ENCODE measurements at places on chromosomes 12 and 14. TPM values are rescaled to one million over a fixed set of nuclear protein-coding genes. Genes with fewer than 3 reads are reported as not detected.
A peak's percentile ranks its signal among the peaks of the same experiment; 100 is the strongest.

DNA sequence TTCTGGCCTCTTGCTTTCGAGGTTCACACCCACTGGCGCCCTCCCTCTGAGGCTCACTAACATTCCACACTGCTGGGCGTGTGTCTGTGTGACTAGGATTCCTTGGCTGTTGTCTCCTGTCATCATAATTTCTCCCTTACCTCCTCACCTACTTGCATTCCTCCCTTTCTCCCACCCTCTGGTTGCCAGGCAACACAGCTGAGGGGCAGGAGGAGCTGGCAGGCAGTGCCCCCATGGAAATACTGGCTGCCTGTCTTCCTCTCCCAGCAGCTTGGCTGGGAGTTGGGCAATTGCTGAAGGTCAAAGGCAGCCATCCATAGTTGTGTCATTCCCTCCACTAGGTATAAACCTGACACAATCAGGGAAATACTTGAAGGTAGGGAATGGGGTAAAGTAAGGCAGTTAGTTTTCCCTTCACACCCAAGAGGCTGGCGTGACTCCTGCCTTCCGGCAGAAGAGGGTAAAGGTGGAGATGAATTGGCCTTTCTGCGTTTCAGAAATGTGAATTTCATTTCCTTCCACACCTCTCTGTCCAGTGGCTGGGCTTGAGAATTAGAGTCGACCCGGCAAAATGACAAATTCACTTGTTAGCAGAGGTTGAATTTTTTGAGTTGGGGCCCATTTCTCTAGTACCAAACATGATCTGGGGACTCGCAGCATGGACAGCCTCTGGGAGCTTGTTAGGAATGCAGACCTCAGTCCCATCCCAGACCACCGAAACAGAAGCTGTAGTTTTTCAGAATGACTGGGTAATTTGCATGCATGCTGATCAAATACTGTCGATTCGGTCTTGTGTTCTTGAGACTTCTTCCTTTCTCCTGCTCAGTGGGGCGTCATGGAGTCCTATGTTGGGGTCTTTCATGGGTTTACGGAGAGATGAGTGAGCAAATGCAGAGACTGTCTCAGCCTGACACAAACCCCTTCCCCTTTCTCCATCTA is 24.3 kb upstream of the EMP1 start:
- peak; percentile 71 for DNase-seq

DNA sequence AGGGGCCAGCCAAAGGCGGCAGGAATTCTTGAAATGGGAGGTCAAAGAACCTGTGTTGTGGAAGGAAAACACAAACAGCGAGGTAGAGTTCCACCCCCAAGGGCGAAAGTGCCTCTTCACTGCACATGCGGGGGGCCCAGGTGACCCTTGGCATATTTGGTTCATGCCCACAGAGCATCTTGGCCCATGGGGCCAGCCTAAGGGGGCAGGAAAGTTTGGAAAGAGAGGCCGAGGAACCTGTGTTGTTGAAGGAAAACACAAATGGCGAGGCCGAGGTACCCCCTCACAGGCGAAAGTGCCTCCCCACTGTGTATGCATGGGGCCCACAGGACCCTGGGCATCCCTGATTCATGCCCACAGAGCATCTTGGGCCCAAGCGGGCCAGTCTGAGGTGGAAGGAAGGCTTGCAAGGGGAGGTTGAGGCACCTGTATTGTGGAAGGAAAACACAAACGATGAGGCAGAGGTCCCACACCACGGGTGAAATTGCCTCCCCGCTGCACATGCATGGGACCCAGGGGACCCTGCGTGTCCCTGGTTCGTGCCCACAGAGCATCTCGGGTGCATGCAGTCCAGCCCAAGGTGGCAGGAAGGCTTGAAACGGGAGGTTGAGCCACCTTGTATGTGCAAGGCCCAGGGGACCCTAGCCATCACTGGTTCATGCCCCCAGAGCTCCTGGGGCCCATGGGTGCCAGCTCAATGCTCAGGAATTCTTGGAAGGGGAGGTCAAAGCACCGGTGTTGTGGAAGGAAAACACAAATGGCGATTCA is 384.1 kb downstream of the ALG10 start:
- peak; percentile 20 for DNase-seq

DNA sequence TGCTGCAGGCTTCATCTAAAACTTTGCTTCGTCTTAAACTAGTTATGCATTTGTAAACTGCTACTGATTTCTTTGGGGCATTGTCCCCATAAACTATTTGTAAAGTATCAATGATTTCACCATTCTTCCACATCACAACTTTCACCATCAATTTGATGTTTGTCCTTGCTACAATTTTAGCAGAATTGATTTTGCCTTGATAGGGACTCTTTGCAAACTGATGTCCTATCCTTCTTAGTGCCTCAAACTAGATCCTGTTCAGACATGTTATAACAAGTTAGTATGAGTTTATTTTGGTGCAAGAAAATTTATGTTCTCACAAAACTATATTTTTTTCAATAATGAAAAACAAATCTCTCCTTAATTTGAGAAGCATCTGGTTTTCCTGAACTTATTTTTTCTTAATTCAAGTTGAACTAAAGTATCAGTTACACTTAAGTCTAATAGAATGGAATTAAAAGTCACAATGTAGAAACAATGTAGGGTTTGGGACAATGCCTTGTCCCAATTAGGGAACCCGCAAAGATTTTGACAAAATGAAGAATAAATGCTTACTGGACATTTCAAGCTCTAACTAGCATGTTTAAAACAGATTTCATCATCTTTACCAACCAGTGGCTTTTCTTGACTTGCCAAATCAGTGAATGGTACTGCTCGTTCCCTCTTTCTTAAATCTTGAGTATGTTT is 10.1 kb upstream of the ARID4A start:
- DNase-seq, result no peak

DNA sequence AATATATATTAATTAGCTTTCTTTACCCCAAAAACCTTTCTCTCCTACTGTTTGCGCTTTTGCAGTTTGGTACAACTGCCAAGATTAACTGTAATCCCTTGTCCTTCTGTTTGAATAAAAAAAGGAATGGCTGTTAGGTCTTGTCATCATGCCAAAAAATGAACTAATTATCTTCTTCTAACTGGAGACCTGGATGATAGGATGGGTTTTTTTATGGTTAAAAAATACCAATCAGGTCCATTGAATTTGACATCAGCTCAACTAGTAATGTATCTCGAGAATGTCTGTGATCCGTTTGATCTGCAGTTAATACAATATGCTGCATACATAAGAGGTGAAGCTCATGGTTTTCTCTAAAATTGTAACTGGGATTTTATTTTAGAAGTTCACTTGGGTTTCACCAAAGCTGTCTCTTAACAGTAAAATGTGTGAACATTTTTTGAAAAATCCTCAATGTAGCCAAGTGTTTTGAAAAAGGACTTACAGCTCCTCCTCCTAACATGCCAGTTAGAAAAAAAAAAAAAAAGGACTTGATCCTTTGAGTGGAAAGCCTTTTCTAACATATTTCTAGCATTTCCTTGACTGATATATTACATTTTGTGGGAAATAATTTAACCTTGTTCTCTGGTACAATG is 96.8 kb downstream of the SRGAP1 start:
- no peak for DNase-seq

DNA sequence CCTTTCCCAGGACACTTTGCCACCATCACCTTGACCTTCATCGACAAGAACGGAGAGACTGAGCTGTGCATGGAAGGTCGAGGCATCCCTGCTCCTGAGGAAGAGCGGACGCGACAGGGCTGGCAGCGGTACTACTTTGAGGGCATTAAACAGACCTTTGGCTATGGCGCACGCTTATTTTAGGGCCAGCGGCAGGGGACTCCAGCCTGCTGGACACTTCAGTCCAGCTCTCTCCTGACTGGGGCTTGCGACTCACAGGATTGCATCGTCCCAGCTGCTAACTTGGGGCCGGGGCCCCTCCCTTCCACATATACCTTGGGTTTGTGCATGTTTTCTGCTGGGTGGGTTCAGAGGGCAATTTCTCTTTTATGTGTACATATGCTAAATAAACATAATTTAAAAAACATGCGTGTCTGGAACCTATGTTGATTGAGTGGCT is 11.2 kb downstream of the AHSA1 start:
- DNase-seq, result no peak

DNA sequence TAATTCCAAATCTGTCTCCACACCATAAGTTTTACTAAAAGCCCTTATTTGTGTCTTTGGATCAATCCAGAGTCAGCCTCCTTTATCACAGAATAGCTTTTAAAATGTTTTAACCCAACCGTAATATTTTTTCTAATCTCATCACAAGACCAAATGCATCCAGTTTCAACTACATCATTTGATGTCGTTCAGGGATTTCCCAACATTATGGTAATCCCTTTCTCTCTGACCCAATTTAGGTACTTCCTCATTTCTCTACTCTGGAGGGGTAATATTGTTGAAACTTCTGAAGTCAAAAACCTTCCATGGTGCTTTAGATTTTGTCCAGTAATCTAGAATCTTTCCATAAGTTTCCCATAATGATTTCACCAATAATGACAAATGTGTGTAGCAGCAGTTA is 596.8 kb downstream of the SOX5 start:
- no peak for DNase-seq

HOXC9 gene
- total RNA-seq, result not detected
